Stimulated activated CD4-positive, alpha-beta T cell treated with anti-CD3 and anti-CD28 coated beads, Interleukin-12 subunit alpha, Interleukin-12 subunit beta, amount 100 ng/mL, for 24 hours (primary cell): ENCODE measurements at places on chromosomes 16 and 17.
A peak's percentile ranks its signal among the peaks of the same experiment; 100 is the strongest.

DNA sequence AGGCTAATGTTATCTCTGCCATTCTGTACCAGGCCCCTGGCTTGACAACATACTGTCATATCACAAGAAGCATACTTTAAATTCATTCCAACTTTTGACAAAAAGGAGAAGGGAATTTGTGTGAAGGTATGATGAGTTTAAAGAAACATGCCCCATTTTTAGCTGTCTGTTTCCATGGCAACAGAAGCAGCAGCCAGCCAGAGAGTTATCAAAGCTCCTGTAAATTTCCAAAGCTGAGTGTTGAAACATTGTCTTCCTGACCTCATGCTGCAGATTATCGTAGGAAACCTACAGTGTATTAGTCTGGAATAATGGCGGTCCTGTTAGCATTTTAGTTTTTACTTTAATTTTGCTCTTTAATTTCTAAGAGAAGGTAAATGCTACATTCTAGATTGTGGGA is 124.9 kb downstream of the MRTFB start:
- DNase-seq = no peak

GRCh38 chr17:39863918-39864746 is at the start of gene IKZF3:
TSS of gene IKZF3 (minus strand) at chr17:39864312. CDS start at chr17:39864126, 186 bp downstream.
- DNase-seq = peak; percentile 76

DNA sequence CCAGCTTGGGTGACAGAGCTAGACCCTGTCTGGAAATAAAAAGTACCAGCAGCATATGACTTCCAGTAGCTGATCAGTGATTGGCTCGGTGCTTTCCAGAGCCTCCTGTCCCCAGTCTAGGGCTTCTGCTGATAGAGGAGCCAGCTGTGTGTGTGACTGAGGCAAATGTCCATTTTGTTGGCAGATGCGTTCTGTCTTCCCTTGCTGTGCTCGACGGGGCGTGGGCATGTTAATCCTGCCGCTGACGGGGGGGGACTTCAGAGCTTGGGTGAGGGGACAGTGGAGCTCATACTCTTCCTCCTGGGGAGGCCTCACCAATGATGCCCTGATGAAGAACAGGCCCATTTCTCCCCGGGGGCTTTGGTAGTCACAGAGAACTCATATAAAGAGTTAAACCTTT is 14.6 kb downstream of the KCTD2 start:
- DNase-seq = no peak

- no peak for DNase-seq
Observed at GRCh38 chr17:27460196-27460725, 4.0 kb downstream of the KSR1 start.

- no peak for DNase-seq
Observed at GRCh38 chr17:80645706-80646325, 101.2 kb downstream of the RPTOR start.
